ENCODE measurements at places on chromosomes 11 and 22.

- no peak for DNase-seq
Observed at GRCh38 chr11:71474141-71474770, 21.3 kb downstream of the NADSYN1 start.

GRCh38 chr22:48758881-48759875 lies 1068.5 kb downstream of the BRD1 start:
- DNase-seq, result no peak

- DNase-seq, result no peak
Observed at GRCh38 chr22:25420925-25421904, 143.3 kb upstream of the GRK3 start.

- DNase-seq, result peak; percentile 10
Observed at GRCh38 chr22:19527861-19528417, 3.7 kb upstream of the CLDN5 start.

DNA sequence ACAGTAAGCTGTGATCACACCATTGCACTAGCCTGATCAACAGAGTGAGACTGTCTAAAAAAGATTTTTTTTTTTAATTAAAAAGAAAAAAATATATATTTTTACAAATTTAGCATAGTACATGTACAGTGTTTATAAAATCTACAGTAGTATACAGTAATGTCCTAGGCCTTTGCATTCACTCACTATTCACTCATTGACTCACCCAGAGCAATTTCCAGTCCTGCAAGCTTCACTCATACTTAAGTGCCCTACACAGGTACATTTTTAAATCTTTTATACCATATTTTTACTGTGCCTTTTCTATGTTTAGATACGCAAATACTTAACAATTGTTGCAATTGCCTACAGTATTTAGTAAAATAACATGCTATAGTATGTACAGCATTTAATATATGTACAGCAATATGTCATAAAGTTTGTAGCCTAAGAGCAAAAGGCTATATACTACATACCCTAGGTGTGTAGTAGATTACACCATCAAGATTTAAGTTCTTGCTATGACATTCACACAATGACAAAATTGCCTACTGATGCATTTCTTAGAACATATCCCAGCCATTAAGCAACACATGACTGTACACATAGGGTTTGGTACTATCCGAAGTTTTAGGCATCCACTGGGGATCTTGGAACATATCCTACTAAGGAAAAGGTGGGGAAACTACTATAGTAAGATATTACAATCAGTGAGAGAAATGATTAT lies 22.8 kb downstream of the PIK3C2A start:
- DNase-seq, result no peak

GRCh38 chr11:76805206-76805913 lies 22.2 kb downstream of the TSKU start:
- DNase-seq, result peak; percentile 76

DNA sequence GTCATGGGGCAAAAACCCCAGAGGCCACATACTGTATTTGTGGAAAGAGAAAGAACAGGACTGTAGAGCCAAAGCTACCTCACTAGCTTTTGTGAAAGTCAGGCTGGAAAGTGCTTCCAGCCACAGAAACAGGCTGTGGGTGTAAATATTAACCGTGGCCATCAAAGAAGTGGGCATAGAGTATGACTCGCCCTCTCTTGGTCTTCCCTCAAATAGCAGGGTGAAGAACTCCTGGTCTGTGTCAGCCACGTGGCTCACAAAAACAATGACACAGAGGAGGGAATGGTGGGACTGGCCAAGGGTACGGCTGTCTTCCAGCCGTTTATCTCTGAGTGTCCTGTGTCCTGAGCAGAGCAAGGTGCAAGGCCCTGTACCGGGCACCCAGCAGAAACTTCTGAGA lies 37.6 kb upstream of the UBASH3B start:
- DNase-seq, result no peak

DNA sequence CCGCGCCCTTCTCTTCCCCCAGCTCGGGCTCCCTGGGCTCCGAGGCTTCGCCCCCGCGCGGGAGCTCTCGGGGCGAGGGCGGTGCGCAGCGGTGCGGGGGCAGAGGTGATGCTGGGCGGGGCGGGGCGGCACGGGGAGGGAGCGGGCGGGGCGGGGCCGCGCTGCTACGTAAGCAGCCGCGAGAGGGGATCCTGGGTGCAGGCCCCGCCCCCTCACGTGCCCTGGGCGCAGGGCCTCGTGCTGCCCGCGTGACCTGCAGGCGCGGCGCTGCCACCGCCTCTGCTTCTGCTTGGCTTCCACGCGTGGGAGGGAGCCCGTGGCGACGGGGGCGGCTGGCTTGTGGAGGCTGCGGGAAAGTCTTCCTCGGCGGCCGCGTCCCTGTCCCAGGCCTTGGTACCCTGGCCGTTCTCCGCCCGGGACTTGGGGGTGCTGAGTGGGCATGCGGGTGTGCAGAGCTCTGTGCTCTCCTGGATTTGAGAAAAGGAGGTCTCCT lies 132.6 kb upstream of the HSD17B12 start:
- DNase-seq, result peak; percentile 5

DNA sequence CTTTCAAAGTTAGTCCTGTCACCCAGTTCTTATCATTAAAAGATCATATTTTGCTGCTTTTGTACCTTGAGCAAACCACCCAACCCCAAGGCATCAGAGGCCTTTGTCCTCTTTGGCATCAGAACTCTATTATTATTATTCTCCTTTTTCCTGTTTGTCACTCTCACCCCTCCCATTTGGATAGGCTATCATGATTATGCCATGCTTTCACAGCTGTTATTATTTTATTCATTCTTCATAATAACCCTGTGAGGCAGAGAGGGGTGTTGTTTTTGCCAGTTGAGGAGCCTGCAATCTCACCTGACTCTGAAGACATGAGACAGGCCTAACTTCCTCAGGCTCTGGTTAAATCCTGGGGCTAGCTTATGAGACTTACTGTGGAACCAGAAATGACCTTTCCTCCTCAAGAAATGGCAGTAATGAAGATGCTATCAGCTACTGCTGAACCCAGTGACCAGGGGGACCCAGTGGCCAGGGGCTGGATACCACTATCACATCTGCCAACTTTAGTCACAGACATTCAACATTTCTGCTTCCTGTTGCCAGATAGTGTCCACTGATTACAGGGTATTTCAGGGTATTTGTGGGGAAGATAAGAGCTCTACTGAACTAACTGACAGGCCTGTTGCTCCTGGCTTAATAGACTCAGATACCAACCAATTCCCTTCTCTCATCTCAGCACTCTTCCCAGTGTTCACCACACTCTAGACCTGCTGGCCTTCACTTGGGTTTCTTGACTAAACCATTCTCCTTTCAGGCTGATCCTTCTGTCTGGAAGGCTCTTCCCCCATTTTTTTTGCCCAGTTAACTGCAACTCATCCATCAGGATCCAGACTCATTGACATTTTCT lies 11.8 kb upstream of the SWAP70 start:
- no peak for DNase-seq

GRCh38 chr11:32433914-32434355 lies 1.4 kb downstream of the WT1 start:
- DNase-seq, result no peak

GRCh38 chr11:67635231-67635521 lies 4.4 kb downstream of the TBX10 start:
- DNase-seq, result no peak

DNA sequence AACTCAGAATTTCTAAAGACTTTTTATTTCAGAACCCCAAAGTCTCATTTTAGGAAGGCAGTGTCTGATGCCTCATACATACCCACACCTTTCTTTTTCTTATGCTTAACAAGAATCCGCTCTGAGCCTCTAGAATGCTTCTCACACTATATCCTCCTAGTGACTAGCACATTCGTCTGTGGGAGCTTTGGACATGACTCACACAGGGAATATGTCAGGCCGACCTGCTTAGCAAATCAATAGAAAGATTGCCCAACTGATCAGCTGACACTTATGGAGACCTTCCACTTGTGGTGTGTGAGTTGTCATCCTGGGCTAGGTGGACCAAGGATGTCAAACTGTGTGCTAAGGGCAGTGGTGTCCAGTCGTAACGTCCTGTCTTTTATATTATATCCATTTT lies 129.9 kb upstream of the TTC12 start:
- DNase-seq, result peak; percentile 95

- no peak for DNase-seq
Observed at GRCh38 chr11:24567380-24567779, 70.5 kb downstream of the LUZP2 start.

GRCh38 chr11:112062923-112063322 lies 10.9 kb downstream of the PIH1D2 start:
- DNase-seq, result no peak

DNA sequence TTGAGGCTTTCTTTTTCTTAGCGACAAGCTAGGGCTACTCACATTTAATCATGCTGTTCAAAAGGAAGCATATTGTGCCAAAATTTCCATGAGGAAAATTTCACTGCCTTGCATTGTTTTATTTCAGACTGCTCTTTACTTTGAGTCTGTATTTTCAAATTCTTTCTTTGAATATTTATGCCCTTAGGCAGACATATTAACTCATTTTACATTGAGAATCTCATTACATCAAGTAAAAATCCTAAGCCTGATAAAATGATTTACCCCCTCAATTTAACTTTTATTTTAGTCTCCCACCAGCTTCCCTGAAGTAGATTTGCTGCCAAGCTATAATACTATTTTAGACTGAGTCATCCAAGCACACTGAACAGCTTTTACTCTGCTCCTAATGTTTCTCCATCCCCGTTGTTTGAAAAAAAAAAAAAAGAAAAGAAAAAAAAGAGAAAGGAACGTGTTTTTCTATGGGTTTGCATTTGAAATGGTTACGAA lies 189.3 kb upstream of the MTMR2 start:
- DNase-seq, result peak; percentile 36

GRCh38 chr11:62678433-62678769 lies 472 bp downstream of the UBXN1 start:
- DNase-seq, result no peak

GRCh38 chr11:43515090-43515489 lies 156.4 kb downstream of the TTC17 start:
- DNase-seq, result no peak

GRCh38 chr11:21105196-21105917 lies 436.0 kb downstream of the NELL1 start:
- DNase-seq, result no peak

DNA sequence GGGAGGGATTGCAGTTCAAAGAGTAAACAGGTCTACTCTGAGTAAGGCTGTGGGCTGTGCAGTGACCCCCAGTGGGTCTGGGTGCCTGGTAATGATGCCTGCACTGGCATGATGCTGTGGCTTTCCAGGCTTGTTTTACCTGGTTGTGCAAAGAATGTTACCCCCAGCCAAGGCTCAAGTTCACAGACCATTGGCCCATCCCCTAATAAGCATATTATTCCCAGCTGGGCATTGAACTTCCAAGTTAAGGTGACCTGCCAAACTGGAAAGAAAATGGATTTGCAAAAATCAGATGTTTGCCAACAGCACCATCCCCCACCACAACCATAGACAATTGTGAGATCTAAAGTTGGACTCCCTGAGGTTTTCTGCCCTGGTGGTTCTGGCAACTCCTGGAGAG lies 7.9 kb upstream of the EHF start:
- DNase-seq, result no peak

DNA sequence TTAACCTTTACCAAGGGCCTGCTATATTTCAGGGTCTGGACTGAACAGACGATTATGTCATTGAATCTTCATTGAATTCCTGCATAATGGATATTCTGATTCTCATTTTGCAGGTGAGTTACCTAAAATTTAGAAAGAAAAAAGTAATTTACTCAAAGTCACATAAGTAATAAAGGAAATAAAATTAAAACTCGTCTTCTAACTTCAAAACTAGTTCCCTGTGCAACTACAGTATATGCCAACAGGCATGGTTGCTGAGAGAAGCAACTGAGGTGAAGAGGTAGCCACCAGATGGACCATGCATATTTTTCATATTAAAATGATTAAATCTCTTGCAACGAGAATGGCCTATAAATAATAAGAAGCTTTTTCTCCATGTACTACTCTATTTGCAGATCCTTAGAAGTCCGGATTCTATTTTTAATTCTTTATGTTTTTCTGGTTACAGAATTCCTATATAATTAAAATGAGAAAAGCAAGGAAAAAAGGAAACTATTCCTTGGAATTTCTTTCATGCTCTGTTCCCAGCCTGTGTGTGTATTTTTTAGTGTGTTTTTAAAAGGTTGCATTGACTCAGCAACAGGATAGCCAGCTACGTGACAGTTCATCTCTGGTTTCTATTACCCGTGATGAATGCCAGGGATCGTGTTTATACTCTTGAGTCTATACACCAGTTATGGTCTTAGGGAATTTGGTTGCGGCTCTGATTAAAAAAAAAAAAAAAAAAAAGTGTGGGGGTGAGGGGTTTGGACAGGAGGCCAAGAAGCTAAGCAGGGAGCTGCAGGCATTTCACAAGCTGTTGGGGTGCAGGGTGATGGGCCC lies 186.8 kb downstream of the ETS1 start:
- peak; percentile 82 for DNase-seq

- no peak for DNase-seq
Observed at GRCh38 chr11:86124251-86125233, 55.7 kb upstream of the PICALM start.

- peak; percentile 3 for DNase-seq
Observed at GRCh38 chr11:5809122-5809519, 397 bp downstream of the OR52N2 start.

GRCh38 chr22:38108561-38109319 lies 1.7 kb downstream of the BAIAP2L2 start:
- no peak for DNase-seq

DNA sequence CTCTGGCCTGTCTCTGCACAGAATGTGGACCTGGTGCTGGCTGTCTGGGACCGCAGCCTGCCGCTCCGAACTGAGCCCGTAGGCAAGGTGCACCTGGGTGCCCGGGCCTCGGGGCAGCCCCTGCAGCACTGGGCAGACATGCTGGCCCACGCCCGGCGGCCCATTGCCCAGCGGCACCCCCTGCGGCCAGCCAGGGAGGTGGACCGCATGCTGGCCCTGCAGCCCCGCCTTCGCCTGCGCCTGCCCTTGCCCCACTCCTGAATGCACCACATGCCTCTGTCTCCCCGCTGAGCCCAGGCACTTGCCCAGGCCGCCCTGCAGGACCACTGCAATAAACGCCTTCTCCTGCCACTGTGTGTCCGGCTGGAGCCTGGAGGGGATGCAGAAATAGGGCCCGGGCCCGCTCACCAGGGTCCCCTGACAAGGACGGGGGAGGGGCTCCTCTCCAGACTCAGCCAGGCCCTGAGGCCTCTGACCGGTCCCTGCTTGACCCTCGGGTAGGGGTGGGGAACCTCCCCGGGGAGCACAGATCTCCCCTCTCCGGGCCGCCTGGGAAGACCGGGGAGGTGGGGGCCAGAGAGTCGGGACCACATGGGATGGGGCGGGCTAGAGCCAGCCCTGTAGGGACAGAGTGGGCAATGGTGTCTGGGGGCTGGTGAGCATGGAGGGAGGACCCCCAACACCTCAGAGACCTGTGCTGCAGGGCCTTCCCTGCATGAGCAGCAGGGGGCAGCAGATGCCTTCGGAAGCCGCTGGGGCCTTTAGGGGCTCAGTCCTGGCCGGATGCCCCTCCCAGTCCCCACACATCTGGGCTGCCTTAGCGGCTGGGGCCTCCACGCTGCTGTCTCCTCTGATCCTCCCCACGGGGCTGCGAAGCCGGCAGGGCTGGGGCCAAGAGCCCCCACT lies 1.4 kb upstream of the TNNI2 start:
- peak; percentile 80 for DNase-seq

DNA sequence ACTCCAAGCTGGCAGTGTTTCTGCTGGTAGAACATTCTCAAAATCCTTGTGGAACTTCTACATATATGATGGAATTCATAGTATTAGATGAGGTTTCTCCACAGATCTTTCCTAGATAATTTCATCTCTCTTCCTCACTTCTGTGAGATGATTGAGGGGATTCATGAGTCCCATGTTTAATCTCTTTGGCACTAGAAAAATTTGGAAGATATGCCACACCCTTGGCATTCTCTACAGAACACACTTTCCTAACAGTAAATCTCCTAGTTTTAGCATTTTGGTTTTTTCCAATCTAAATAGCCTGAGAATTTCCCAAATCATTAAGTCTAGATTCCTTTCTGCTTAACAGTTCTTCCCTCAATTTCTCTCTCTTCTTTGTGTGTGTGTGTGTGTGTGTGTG lies 35.3 kb downstream of the MED15 start:
- no peak for DNase-seq
